Kidney epithelial cell (primary cell): ENCODE measurements at places on chromosomes 4 and X. TPM values are rescaled to one million over a fixed set of nuclear protein-coding genes. Genes with fewer than 3 reads are reported as not detected.

DNA sequence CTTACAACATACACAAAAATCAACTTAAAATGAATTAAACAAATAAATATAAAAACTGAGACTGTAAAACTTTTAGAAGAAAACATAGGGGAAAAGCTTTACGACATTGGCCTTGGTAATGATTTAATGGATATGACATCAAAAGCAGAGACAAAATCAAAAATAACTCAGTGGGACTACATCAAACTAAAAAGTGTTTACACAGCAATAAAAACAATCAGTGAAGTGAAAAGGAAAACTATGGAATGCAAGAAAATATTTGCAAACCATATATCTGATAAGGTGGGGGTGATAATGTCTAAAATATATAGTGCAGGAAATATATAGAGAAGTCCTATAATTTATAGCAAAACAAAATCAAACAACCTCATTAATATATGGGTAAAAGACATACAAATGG, 364.4 kb upstream of the INTU start:
- no peak for DNase-seq

GRCh38 chr4:23166407-23166806, 473.7 kb downstream of the GBA3 start:
- DNase-seq: no peak

DNA sequence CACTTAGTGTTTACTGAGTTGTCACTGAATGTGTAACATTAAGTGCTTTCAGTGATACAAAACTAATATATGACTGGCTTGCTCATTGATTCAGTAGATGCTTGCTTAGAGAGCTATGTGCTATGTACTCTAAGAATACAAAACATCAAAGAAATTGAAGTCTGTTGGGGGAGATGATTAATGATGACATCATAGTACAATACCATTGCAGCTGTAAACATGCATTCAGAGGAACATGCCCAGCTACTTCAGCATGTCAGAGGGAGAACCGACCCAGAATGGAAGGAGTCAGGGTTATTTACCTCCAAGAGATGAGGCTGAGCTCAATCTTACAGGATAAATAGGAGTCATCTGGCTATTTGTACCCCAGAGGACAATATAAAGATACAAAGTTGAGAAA, 290.8 kb downstream of the TENM3 start:
- no peak for DNase-seq

GRCh38 chrX:31266203-31267076, 194.6 kb upstream of the FTHL17 start:
- DNase-seq: no peak

DNA sequence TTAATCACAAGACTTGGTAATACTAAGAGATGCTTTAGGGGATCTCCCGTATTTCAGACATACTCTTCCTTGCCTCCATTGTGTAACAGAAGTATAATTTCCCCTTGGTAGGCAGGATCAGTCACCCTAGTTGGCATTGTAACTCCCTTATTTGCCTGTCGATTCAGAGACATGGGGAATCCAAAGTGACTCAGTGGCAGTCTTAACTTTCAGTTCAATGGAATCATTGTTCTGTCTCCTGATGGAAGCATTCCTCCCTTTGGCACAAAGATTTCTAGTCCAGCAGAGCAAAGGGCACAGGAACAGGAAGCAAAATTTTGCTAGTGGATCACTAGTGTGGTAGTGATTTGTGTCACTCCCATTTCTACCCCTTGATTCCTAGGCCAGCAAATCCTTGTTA, 80.4 kb downstream of the DCUN1D4 start:
- no peak for DNase-seq

CLIC2 gene
- not detected in 2 replicates for total RNA-seq

DNA sequence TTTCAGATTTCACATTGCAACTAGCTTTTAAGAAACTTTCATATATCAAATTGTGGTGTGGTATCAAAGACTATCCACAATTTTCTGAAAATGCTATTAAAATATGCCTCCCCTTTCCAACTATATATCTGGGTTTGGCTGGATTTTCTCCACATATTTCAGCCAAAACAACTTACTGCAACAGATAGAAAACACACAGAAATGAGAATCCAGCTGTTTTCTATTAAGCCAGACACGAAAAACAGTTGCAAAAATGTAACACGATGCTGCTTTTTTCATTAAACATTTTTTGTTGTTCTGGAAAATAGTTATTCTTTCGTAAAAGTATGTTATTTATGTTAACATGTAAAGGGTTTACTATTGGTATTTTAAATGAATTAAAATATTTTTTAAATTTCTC, 33.1 kb downstream of the DCTD start:
- DNase-seq: no peak
